ENCODE measurements at places on chromosomes 11 and 22.

DNA sequence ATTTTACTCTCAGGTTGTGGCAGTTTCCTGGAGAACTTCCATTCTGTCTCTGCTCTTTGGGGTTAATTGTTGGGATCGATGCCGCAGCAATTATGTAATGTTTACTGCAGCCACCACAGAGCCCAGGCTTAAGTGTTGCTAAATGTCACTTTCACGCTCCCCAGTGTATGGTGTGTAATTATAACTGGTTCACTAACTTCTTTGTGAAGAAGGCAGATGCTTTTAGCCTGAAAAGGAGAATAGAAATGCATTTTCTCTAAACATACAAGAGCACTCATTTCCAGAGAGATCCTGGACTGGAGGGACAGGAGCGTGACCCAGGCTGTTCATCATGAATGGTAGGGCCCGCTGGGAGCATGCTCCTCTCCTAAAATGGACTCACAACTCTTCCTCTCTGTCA is 132.2 kb upstream of the PLET1 start:
- no peak for DNase-seq

DNA sequence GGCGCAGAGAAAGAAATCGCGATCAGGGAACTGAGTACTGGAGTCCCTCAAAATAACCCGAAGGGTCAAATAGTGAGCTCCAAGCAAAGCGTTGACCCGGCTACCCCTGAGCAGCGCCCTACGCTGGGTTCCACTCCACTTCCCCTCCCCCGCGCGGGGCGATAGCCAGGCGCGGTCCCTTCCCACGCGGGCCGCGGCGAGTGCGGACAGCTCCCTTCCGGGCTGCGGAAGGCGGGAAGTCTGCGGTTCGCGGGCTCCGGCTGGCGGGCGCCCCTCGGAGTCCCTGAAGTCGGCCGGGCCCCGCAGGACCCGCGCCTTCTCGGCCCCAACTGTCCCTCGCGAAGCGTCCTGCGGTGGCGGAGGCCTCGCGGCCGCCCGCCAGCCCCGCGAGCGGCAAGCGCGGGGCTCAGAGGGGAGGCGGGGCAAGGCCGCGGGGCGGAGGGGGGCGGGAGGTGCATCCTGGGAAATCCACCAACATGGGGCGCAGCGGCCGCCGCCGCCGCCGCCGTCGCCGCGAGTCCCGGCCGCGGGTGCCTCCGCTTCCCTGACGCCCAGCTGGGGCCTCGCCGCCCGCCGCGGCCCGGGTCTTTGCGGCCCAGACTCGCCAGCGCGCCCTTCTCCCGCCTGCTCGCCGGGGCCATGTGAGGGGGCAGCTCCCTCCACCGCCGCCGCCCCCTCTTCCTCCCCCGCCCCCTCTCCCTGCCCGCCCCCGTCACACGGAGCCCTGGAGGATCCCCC is at the start of gene QSER1:
TSS of gene QSER1 (plus strand) at position 457 of the 738 bp plus-strand sequence. CDS start 315 bp downstream, outside the sequence.
- peak; percentile 82 for DNase-seq

DNA sequence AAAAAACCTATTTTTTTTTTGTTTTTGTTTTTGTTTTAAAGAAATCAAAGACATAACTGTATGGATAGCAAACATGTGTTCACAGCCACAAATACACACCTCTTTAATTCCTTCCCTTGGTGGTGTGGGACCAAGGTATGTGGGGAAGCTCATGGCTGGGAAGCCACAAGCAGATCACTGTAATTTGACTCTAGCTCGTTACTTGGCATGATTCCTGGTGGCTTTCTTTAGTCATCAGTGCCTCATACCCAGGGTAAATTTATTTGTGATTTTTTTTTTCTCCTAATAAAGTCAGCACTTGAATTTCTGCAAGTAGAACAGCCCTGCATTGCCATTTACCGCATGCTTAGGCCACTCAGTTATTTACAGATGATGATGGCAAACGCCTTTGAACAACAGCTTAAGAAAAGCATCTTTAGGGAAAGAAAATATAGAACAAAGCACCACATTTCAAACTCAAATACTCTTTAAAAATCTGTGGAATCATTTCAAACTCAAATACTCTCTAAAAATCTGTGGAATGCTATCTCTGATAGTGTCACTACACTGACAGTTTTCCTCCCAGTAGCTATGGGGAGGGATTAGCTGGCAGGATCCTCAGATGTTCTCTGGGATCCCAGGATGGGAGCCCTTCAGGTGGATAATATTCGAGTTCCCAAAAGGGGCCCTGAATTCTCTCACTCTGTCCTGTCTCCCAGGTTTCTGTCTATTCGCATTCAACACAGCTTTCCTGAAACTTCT is 687.2 kb downstream of the OPCML start:
- no peak for DNase-seq

- DNase-seq = no peak
Observed at GRCh38 chr22:32328306-32329201, 29.1 kb upstream of the RFPL3 start.

DNA sequence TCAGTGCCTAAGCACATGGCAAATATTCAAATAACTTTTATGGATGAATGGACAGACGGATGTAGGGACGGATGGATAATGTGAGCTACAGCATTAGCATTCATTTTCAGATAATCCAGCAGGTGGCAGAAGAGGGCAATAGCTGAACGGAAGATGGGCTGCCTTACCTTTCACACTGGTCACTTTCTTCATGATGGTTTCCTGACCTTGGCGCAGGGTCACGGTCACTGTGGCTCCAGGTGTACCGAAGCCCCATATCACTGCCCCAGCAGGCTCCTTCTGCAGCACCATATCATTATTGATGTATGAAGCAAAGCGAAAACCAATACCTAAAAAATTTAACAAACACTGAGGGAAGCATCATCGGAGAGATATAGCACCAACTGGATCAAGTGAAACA is 4.3 kb downstream of the SIAE start:
- peak; percentile 75 for DNase-seq

GRCh38 chr22:28629420-28630176 is 50.0 kb downstream of the TTC28 start:
- DNase-seq = no peak

- DNase-seq = no peak
Observed at GRCh38 chr22:32661296-32661695, 140.2 kb upstream of the TIMP3 start.

GRCh38 chr11:72436661-72437060 is 2.3 kb upstream of the CLPB start:
- no peak for DNase-seq

DNA sequence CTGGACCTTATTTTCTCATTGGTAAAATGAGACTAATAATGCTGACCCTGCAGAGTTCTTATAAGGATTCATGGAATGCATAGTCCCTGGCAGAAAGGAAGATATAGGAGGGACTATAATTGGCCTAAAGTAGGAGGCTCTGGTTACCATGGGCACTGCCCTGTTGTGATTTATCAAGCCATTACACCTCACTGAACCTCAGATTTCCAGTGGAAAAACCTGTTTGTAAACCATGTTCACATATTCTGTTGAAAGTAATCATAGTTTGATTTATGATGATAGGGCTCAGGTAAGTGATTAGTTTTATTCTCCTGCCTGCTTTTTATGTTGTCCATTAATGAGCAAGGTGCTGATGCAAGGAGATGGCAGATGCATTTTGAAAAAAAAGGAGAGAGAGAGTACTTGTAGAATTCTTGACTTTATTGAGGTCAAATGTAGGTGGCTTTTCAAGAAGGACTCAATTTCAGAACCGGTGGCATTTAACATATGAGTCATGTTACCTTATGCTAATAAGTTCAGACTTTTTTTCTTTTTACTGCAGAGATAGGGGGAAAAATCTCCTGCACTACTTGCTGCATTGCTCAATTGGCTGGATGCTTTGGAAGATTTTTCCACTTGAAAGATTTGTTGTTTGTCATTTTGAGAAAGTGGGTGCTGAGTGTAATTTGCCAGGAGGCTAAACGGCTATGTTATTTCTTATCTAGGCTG is 14.6 kb downstream of the NF2 start:
- DNase-seq = no peak

- DNase-seq = no peak
Observed at GRCh38 chr22:33883961-33884808, 36.1 kb downstream of the LARGE1 start.

DNA sequence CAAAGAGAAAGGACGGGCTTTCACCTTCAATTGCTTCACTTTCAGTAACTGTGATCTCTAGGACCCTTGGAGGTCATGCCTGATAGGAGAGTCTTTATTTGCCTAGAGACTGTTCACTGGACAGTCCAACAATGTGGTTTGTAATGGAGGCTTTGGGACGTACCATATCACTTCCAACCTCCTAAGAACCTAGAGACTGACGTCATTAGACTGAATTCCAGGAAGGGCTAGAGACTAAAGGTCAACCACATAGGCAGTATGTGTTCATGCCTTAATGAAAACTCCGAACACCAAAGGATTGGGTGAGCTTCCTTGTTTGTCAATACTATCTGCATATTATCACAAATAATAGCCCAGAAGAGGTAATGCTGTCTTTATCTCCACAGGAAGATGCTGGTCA is 53.7 kb upstream of the CNTN5 start:
- DNase-seq = no peak

DNA sequence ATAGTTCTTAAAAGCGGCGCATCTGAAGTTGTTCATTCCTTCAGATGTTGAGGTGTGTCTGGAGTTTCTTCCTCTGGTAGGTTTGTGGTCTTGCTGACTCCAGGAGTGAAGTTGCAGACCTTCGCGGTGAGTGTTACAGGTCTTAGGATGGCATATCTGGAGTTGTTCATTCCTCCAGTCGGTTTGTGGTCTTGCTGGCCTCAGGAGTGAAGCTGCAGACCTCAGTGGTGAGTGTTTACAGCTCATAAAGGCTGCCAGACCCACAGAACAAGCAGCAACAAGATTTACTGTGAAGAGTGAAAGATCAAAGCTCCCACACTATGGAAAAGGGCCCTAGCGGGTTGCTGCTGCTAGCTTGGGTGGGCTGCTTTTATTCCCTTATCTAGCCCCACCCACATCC is 201.7 kb upstream of the PDGFD start:
- DNase-seq = no peak

DNA sequence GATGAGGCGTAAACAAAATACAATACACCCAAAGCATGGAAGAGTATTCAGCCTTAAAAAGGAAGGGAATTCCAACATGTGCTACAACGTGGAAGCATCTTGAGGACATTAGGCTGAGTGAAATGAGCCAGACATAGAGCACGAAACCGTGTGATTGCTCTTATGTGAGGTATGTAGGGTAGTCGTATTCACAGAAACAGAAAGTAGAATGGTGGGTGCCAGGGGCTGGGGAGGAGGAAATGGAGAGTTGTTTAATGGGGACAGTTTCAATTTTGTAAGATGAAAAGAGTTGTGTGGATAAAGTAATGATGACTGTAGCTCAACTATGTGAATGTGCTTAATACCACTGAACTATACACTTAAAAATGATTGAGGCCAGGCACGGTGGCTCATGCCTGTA is 10.2 kb upstream of the KMT5B start:
- no peak for DNase-seq

- DNase-seq = peak; percentile 57
Observed at GRCh38 chr11:75505916-75506692, 19.6 kb downstream of the GDPD5 start.

DNA sequence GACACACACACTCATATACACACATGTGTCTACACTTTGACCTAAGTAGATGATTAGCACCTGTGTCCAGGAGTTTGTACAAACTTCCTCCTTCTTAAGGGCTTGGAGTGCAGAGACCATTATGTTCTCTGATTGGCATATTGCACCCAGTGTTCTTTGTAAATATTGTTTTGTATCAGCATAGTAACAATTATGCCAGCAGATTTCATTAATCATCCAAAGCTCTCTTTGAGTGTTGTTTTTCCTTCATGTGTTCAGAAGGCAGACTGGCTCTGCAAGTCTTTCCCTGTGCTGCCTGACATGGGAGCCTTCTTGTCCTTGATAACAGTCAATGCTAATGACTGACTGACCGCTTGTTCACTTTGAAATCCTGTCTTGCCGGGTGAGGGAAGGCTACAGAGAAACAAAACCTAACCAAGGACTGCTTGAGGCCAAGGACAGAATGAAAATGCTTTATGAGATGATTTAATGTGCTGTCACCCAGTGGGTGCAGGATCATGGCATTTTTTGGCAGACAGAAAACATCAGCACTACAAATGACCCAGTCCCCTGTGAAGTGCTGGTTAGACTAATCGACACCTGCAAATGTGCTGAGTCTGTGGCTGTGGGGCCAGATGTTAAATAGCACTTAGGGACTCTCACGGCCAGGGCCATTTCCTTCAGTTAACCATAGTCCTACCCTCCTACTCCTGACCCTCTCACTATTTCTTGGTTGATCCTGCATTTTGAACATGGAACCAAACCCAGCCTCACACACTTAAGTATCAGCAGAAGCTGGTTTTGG is 6.6 kb upstream of the BARX2 start:
- no peak for DNase-seq

DNA sequence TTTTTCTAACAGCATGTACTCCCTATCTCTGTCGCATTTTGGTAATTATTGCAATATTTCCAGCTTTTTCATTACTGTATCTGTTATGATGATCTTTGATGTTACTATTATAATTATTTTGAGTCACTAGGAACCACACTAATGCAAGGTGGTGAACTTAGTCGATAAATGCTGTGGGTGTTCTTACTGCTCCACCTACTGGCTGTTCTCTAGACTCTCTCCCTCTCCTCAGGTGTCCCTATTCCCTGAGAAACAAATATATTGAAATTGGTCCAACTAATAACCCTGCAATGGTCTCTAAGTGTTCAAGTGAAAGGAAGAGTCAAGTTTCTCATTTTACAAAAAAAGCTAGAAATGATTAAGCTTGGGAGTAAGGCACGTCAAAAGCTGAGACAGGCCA is 10.5 kb downstream of the ARL14EP start:
- peak; percentile 48 for DNase-seq

DNA sequence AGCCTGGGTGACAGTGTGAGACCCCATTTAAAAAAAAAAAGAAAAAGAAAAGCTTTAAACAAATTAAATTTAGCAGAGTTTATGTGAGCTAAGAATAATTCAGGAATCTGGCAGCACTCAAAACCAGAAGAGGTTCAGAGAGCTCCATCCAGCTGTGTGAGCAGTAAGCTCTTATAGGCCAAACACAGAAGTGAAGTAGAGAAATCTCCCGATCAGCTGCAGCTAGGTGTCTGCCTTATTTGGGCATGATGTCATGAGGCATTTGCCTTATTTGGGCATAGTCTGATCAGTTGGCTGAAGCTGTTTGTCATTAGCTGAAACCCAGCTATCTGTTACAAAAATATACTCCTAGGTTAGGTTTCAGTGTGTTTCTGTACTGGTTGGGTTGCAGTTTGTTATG is 8.2 kb downstream of the MS4A15 start:
- DNase-seq = peak; percentile 16

GRCh38 chr11:133895061-133895479 is 49.8 kb upstream of the SPATA19 start:
- no peak for DNase-seq

DNA sequence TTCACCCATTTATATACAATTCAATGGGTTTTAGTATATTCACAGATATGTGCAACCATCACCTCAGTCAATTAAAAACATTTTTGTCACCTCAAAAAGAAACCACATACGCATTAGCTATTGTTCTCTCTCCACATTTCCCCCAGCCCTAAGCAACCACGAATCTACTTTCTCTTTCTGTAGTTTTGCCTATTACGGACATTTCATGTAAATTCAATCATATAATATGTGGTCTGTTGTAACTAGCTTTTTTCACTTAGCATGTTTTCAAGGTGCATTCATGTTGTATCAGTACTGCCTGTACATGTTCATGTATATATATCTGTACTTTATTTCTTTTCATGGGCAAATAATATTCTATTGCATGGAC is 104.7 kb upstream of the RRM1 start:
- no peak for DNase-seq
